ENCODE measurements at places on chromosomes 7 and 10.

- DNase-seq = no peak
Measured at GRCh38 chr10:3879073-3879472, 94.1 kb upstream of the KLF6 start.

GRCh38 chr10:4473977-4474376, 352.0 kb upstream of the AKR1E2 start:
- no peak for DNase-seq

DNA sequence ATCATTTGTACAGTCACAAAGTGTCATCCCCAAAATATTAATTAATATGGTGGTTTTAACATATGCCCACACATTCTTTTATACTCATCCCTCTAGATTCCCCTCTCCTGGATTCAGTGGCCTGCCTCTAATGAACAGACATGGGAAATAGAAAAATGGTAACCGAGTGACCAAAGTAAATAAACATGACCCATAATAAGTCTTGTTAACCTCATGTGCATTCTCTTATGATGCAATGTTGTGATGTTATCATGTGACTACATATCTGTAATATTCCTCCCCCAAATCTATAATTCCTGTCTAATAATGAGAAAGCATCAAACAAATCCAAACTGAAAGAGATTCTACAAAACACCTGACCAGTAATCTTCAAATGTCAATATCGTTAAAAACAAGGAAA, 164.5 kb upstream of the PRSS1 start:
- DNase-seq = no peak

DNA sequence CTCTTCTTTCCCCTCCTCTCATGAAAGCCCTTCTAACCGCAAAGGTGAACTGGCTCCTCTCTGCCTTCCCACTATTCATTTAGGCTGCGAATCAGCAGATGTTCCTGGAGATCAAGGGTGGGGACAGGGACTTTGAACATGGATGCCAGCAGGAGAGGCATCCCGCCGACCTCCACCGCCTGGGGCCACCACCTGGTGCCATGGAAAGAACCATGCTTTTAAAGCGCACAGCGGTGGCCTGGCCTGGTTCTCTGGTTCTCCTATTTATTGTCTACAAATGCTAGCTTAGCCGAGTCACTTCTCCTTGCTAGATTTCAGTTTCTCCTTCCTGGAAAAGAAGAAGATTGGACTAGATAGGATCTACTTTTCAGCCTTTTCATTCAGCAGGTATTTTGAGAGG, 43.2 kb upstream of the KCNMA1 start:
- no peak for DNase-seq

- no peak for DNase-seq
Measured at GRCh38 chr10:108624052-108624451, 1299.3 kb downstream of the XPNPEP1 start.

- no peak for DNase-seq
Measured at GRCh38 chr7:116593359-116594075, 68.7 kb downstream of the CAV1 start.
